ENCODE measurements at places on chromosomes 2 and 18.

GRCh38 chr2:237244976-237245646, 159.4 kb downstream of the COPS8 start:
- no peak for DNase-seq

DNA sequence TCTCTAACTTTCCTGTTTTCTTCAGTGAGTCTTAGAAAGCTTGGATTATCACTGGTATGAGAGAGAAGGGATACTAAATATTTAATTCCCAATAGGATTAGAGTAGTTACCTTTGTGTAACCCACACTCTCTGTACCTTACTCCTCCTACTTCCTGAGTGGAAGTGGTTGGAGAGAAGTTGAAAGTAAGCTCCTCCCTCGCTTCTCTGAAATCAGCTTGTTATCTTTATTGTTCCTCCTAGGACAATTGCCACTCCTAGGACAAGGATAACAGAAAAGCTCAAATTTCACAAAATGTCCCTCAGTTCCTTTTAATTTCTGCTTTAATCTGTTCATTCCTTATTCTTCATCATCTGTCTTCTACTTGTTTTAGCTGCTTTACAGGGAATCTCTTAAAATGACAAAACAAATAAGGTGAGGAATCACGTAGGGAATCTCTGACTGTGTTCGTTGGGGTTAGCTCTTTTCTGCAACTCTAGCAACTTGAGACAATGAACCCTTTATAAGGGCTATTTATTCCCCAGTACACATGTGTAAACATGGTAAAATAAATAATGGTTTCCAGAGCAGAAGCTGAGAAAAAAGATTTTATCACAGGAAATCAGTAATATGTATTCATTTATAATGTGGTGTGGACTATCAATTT, 8.6 kb downstream of the ITPRID2 start:
- no peak for DNase-seq

GRCh38 chr2:120894966-120895365, 159.3 kb downstream of the GLI2 start:
- DNase-seq = no peak

- no peak for DNase-seq
Measured at GRCh38 chr18:27142891-27143290, 42.2 kb downstream of the CHST9 start.

GRCh38 chr2:156177654-156178053, 154.9 kb downstream of the NR4A2 start:
- no peak for DNase-seq

DNA sequence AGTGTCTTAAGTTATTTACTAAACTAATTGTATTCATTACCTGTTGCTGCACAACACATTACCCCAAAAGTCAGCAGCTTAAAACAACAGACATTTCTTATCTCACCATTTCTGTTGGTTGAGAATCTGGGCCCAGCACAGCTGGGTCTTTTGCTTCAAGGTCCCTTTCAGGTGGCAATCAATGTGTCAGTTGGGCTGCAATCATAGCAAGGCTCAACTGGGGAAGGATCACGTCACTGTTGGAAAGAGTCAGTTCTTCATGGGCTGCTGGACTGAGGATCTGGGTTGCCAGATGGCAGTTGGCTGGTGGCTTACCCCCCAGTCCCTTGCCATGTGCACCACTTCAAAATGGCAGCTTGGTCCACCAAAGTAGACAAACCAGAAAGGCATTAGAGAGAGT, 261.2 kb downstream of the SUCLG1 start:
- no peak for DNase-seq

- DNase-seq = no peak
Measured at GRCh38 chr2:112151701-112152440, 13.7 kb downstream of the FBLN7 start.

GRCh38 chr2:17803497-17803896, 12.8 kb upstream of the MSGN1 start:
- no peak for DNase-seq

GRCh38 chr18:65876310-65876709, 125.5 kb downstream of the CDH7 start:
- no peak for DNase-seq

- no peak for DNase-seq
Measured at GRCh38 chr2:45836316-45836715, 184.8 kb downstream of the PRKCE start.

DNA sequence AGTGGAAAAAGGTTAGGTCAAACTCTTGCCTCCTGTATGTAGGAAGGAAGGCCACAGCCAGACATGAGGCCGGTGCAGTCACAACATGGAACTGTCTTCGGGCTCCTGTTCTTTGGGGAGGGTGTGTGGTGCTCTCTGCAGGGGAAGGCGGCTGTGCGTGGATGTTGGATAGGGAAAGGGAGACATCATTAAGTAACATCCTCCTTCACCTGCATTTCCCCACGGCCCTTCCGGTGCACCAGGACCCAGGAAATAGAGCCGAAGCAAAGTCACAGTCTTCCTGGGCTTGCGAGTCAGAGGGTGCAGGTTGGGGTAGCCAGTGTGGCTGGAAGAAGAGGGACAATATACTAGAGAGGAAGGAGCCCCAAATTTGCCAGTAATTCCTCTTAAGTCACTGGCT, 78.9 kb upstream of the SMAD7 start:
- no peak for DNase-seq

GRCh38 chr2:223868005-223868404, 30.6 kb upstream of the AP1S3 start:
- no peak for DNase-seq

GRCh38 chr2:37786191-37786698, 114.8 kb upstream of the CDC42EP3 start:
- no peak for DNase-seq
